ENCODE measurements at places on chromosomes 6 and 20.

- no peak overlapping the region for H3K27ac ChIP-seq
- H3K36me3 ChIP-seq, result no peaks in the 10 kb centered on the region
- H3K27me3 ChIP-seq, result no peaks in the 10 kb centered on the region
- DNase-seq, result no peak
- no peak overlapping the region for H3K4me3 ChIP-seq
These were observed 8.5 kb downstream of the TPD52L2 start for GRCh38 chr20:63873477-63873971.

- peaks cover 27% of the 10 kb centered on the region for H3K4me1 ChIP-seq
- H3K27ac ChIP-seq, result peak overlapping the region; percentile 90
- no peaks in the 10 kb centered on the region for H3K36me3 ChIP-seq
- H3K27me3 ChIP-seq, result no peaks in the 10 kb centered on the region
- DNase-seq, result no peak
These were observed 32.2 kb downstream of the ILRUN start for GRCh38 chr6:34664256-34664971.

DNA sequence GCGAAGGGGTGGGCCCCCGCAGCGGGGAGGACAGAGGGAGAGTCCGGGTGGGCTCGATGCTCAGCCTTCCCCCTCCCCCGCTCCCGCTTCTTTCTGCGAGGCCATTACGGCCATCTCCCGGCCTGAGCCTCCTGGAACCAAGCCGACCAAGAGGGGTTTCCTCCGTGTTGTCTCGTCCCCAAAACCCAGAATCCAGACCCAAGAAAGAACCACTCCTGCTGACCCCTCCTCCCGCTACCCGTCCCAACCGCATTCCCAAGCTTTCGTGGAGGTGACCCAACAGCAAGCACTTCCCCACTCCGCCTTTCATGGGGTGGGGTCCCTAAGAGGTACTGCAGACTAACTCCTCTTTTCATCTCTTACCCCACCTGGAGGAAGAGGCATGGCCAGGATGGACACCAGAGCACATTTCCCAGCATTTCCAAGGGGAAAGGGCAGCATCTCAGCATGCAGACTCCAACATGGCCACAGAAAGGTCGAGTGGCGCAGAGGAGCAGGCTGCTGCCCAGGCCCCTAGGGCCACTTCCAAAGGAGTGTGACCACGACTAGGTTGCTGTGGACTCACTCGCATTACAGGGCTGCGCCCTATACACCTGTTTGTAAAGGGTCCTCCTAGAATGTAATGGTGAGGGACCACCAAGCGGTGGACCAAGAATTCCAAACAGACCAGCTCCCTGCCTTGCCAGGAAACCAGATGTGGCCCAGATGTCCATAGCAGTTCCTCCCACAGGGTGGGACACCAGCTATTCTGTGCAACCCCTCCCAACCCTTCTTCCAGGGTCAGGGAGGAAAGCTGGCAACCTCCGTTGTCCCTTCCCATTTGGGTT lies 53.4 kb downstream of the MRPL14 start:
- H3K27ac ChIP-seq, result peak overlapping the region; percentile 27
- H3K4me1 ChIP-seq, result peaks cover 11% of the 10 kb centered on the region
- no peak for DNase-seq
- no peaks in the 10 kb centered on the region for H3K36me3 ChIP-seq
- H3K4me3 ChIP-seq, result peak overlapping the region; percentile 93

- no peak for DNase-seq
- peak overlapping the region; percentile 72 for H3K4me3 ChIP-seq
These were observed 33.5 kb downstream of the NEDD9 start for GRCh38 chr6:11198663-11199603.
